ENCODE measurements at places on chromosomes 1 and 21.

DNA sequence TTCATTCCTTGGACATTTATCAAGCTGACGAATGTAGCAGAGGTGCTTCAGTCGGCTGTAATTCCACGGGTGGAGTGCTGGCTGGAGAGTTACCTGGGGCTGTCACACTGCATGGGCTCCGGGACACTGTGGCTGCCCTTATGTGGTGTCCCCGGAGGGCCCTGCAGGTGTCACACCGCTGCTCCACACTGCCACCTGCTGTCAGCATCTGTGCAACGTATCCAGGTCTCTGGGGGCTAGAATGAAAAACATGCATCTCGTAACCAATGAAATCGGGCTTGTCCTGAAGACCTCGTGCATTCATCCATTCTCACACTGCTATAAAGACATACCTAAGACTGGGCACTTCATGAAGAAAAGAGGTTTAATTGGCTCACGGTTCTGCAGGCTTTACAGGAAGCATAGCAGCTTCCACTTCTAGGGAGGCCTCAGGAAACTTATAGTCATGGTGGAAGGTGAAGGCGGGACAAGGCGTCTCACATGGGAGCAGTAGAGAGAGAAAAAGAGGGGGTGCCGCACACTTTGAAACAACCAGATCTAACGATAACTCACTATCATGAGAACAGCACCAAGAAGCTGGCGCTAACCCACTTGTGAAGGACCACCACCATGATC is 46.7 kb upstream of the PCBP3 start:
- DNase-seq = peak; percentile 9

DNA sequence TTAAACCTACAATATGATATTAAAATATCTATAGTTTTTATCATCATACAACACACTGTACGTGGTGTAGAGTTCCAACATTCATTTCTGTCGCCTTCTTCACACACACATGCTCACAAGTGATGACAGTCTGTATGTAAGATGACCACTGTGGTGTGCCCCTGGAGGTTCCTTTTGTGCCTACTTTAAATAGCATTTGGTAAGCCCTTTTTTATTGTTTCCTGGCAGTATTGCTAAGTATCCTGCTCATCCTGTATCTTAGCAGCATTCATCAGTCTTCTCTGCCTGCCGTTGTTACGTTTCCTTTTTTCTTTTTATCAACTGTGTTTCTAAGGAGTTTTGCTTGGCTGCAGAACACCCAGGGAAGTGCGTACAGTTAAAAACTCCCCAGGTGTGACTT is 231.4 kb downstream of the CHRM3 start:
- no peak for DNase-seq

DNA sequence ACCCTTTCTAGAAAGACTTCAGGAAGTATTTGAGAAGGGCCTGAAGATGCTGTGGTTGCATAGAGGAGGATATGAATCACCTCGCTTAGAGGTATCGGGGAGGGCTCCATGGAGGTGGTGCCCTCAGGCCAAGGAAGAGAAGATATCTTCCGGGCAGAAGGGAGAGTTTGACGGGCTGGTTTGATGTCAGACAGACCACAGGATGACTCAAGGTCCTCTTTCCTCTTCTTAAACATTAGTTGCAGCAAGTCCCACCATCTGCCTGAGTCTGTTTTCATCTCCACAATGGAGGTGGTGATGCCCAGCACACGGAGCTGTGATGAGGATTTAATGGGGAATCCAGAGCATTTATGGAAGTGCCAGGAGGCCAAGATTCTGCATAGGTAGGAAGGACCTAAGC is 25.1 kb upstream of the RUNX3 start:
- no peak for DNase-seq

DNA sequence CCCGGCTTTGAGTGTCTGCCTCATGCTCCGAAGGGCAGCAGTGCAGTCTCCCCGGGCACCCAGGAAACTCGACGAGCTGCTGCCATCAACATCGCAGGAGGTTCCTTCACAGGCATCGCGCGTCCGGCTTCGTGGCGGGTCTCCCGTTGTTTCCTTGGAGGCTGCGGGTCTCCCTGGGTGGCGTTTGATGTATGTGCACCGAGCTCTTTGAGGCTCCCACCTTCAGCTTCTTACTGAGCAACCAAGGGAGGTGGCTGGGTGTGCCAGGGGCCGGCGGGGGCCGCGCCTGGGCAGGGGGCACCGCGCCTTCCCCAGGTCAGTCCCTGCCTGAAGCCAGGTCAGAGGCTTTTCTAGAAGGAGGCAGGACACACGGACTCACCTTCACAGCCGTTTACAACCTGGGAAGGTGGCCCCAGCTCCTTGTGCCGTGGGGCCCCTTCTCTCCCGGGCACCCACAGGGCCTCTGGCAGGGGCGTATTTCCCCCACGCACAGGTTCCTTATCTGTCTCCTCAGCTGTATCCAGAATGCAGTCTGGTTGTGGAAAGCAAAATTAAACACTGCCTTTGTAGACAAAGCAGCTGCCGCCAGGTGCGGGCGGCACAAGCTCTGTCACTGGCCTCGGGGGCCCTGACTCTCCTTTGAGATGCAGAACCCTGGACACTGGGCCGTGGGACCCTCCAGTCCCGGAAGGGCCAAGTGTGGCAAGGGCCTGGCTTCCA is 21.7 kb upstream of the PEX10 start:
- no peak for DNase-seq

All from C1 segment of cervical spinal cord (tissue), 14 donors.